ENCODE measurements at places on chromosomes 5 and 9.

- no peak for DNase-seq
These were observed 93.3 kb downstream of the PPARGC1B start for GRCh38 chr5:149823375-149823774.

DNA sequence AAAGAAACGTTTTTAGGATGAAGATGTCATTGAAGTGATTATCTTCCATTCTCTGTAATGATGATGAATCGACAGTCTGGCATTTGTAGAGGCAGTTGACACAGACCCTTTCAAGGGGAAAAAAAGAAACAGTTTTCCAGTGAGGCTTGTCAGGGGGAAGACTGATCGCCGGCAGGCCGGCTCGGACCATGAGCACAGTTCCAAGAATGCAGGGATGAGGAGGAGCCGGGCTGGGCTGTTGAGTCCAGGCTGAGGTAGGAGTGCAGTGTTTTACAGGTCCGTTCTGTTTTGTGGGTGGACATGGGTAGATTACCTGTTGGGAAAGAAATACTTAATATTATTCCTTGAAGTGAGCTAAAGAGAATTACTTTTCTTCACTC, 194.6 kb downstream of the AOPEP start:
- DNase-seq = peak; percentile 54

DNA sequence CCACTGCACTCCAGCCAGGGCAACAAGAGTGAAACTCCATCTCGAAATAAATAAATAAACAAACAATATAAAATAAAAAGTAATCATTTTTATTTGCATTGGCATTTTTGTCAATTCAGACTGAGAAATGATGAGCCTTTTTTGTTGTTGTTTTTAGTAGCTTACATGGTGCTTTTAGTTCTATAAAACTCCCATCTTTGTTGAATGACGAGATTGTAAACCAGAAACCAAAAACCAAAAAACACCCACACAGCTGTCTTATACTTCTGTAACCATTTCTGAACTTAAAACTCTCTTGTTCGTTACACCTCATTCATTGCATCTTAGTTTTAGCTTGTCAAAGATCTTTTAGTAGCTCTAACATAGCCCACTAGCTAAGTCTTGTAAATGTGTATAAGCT, 44.7 kb downstream of the GGTA1 start:
- no peak for DNase-seq

DNA sequence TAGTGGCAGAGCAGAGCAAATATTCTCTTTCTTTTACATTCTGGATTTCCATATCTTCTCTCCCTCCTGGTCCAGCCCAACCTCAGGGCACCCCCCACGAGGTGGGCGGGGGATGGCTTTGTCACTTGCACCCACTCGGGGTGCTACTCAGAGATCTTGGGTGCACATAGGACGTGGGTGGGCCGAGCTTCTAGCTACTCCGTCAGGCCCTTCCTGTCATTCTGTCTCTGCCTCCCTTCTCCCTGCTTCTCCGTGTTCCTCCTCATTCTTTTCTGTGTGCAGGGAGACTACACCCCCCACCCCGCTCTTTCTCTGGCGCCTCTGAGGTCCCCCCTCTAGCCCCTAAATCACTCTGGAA, 19.5 kb downstream of the PCDHGC5 start:
- DNase-seq = no peak

DNA sequence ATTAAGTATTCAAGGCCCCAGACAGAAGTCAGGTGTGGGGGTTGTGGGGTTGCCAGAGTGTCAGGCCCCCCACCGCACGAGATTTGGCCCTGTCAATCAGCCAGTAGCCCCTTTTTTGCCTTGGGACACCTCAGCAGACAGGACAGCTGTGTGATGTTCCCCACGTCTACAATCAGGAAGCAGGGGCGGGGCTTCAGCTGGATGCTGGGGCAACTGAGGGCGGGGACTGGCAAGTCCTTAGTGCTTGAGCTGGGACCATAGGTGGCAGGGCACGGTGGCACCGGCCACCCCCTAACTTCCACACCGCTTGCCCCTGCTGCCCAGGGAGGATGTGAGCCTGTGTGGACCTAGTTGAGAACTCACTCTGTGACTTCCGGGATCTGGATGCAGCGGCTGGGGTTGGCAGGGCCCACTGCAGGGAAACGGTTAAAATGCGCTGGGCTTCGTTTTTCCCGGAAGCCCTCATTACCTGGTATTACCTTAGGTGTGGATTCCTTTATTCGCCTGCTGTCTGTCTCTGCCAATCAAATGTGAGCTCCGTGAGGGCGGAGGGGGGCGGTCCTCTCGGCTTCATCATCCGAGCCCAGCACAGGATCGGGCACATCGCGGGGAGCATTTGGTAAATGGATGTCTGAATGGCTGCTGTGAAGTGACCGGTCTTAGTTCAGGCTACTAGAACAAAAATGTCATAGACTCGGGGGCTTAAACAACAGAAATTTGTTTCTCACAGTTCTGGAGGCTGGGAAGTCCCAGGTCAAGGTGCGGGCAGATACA, 7.5 kb upstream of the GTF3C5 start:
- DNase-seq = no peak

GRCh38 chr5:29148073-29148472, 2045.4 kb upstream of the CDH6 start:
- DNase-seq = no peak

GRCh38 chr5:1548702-1549474, 25.1 kb upstream of the LPCAT1 start:
- DNase-seq = no peak

DNA sequence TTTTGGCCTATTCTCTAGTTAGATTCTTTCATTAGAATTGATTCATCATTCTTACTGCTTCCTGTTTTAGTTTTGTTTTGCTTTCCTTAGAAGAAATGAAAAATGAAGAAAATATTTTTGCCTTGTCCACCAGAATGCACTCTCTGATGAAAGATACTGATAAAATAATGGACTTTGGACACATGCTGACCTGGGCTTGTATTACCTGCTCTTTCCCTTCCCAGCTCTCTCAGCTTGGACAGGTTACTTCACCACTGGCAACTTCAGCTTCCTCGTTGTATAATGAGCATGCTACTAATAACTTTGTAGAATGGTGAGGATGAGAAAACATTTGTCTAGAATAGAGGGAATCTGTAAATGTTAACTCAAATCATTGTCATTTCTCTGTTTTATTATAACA, 1468.1 kb upstream of the WWC1 start:
- DNase-seq = no peak

- no peak for DNase-seq
These were observed 152.3 kb downstream of the KDM4C start for GRCh38 chr9:6910032-6910431.

GRCh38 chr5:41527201-41527779, 16.9 kb upstream of the PLCXD3 start:
- no peak for DNase-seq
